ENCODE measurements at places on chromosomes 6 and 20.

- DNase-seq = no peak
Observed at GRCh38 chr6:128251445-128252340, 268.7 kb downstream of the PTPRK start.

DNA sequence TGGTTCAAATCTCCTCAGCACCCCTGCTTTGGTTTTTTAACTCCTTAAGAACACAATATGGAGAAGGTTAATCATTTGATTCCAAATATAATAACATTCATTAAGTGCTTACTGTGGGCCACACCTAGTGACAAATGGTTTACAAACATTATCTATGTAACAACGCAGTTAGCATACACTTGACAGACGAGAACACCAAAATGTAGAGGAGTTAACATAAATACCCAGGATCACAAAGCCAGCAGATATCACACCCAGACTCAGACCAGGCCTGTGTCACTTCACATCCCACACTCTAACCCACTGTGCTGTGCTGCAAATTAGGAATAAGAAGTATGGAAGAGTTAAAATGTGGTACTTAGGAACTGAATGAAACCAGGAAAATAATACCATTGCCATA, 82.9 kb downstream of the AGPAT4 start:
- no peak for DNase-seq

- no peak for DNase-seq
Observed at GRCh38 chr6:139687055-139687454, 312.6 kb upstream of the CITED2 start.

DNA sequence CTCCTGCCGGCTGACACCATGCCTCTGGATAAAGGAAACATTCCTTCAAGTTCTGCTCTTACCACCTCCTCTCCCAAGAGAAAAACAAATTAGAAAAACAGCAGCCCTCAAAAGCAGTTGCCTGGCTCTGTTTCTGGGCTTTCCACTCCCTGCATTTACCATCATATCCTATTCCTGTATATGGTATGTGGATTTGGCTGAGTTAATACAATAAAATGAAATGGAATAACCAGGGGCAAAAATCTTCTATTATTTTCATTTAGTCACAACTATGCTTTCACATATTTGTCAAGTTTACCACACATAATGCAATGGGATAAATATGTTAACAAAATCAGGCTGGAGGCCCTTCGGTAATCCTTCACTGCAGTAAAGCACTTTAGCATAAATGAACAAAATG, 34.3 kb downstream of the COL12A1 start:
- DNase-seq = no peak

- DNase-seq = no peak
Observed at GRCh38 chr20:25258476-25258805, 10.6 kb downstream of the PYGB start.

DNA sequence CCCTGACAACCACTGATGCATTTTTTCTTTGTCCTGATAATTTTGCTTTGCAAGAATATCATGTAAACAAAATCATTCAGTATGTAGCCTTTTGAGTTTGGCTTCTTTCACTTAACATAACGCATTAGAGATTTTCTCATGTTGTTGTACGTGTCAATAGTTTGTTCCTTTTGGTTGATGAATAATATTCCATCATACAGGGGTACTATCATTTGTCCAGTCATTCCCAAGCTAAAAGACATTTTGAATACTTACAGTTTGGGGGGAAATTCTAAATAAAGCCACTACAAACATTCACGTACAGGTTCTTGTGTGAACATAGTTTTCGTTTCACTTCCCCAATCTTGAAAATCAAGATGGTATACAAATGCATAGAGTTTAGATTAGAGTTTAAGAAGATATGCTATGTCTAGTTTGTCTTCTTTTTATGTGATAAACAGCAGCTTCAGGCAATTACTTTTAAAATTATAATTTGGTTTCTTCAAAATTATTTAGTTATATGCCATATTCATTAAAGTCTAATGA, 5.2 kb downstream of the HAO1 start:
- no peak for DNase-seq

DNA sequence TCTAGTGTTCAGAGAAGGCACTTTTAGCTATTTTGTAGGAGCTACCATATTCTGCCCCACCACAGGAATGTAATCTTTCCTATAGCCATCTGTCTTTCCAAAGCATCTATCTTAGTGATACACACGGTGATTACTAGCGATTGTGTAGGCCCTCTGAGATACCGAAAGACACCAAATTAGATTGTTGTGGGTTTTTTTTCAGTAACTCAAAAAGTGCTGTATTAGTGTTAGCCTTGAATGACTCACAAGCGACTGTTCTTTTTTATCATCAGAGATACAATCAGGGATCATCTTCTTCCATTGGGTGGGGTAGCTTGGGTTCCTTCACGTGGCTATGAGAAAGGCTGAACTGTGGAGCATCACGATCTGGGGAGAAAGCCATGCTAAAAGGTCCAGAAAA, 160.2 kb downstream of the MTFR2 start:
- no peak for DNase-seq

DNA sequence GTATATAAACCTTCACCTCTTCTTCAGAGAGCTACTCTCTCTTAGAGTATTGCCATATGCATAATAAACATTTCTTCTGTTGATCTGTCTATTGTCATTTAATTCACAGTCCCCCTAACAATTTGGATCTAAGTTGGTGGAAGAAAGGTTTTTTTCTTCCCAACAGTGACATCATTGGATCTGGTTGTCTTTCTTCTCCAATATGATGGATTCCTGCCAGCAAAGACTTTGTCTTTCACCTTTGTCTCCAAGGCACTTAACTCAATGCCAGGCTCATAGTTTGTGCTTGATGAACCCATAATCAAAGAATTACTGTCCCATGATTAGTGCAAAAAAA, 39.6 kb downstream of the ABHD12 start:
- DNase-seq = no peak

GRCh38 chr6:167689278-167689677, 137.4 kb upstream of the AFDN start:
- no peak for DNase-seq

GRCh38 chr6:36566418-36566905, 19.2 kb upstream of the STK38 start:
- DNase-seq = no peak

DNA sequence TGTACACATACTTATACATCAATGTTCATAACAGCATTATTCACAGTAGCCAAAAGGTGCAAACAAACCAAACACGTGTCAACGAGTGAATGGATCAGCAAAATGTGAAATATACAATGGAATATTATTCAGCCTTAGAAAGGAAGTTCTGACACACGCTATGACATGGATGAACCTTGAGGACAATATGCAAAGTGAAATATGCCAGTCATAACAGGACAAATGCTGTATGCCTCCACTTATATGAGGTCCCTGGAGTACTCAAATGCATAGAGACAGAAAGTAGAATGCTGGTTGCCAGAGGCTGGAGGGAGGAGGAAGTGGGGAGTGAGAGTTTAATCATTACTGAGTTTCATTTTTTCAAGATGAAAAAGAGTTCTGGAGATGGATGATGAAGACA, 37.8 kb upstream of the IGF2R start:
- DNase-seq = no peak

DNA sequence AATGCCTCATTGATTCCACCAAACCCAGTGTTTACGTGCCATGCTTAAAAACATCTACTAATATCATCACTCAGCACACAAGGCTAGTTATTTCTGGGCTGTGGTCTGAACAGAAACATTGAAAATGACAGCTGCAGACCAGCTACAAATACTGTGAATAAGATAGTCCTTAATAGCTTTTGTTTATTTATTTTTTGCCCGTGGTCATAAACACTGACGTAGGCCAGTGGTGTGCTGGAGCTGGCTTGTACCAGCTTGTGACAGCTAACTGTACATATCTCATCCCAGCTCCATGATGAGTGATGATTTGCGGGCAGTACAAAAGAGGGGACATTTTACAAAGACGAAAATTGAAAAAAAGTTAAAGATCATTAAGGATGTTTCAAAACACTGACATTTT, 1057.0 kb downstream of the EPHA7 start:
- no peak for DNase-seq

- DNase-seq = no peak
Observed at GRCh38 chr6:159116343-159116742, 52.9 kb upstream of the FNDC1 start.

- DNase-seq = peak; percentile 2
Observed at GRCh38 chr6:121335087-121336008, 1.1 kb upstream of the TBC1D32 start.

GRCh38 chr20:41232973-41233926, 84.3 kb downstream of the ZHX3 start:
- DNase-seq = no peak

DNA sequence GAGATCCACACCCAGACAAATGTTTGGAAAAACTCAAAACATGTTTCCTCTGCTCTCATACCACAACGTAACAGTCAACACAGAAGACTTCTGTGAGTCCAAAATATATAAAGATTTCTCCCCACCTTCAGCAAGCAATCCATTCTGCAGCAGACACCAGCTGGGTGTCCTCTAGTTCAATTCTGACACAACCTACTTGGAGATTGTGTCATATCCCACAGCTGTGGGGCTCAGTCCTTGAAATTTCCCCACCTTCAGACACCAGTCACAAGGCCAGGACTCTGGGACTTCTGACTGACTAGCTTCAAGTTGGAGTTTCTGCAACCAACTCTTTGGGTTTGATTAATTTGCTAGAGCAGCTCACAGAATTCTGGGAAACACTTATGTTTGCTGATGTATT, 244.8 kb upstream of the CDYL start:
- no peak for DNase-seq

Data from NCI-H1417 treated with DMSO at 0.1 percent for 48 hours (cell line).